ENCODE measurements at places on chromosomes 11 and 22. TPM values are rescaled to one million over a fixed set of nuclear protein-coding genes. Genes with fewer than 3 reads are reported as not detected.

GAL3ST1 gene
- 8.2 TPM for total RNA-seq

DNA sequence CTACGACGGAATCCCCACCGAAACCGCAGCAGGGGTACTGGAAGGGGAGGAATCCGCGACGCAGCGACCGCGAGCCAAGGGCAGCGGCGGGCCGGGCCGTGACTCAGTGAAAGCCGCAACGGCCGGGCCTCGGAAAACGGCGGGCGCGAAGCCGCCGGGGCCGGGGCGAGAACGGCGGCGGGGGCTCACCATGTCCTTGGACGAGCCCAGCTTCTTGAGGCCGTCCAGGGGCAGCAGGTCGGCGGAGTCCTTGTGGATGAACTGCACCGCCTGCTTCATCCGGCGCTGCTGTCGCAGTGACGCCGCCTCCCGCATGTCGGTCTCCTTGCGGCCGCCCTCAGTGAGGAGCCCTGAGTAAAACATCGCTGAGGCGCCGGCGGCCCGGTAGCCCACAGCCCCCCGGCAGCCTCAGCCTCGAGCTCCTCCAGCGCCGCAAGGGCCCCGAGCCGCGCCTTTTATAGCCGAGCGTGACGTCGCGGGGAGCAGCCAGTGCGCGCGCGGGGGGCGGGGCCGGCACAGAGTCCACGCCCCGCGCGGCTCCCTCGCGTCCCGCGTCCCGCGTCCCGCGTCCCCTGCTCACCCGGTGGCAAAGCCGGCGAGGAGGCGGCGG, at the start of gene NRIP3:
TSS of gene NRIP3 (minus strand) at position 429 of the 610 bp plus-strand sequence. CDS start at position 363, 66 bp downstream.
- peak; percentile 61 for DNase-seq

GRCh38 chr22:44664149-44664548, 37.9 kb upstream of the PRR5 start:
- no peak for DNase-seq

SPDYC gene
- not detected for total RNA-seq

RASL10A gene
- 1.6 TPM for total RNA-seq

Measured in Calu3 (cell line).